ENCODE measurements at places on chromosomes 2 and 18. TPM values are rescaled to one million over a fixed set of nuclear protein-coding genes. Genes with fewer than 3 reads are reported as not detected.

Gene RND3
- 29.2 TPM for total RNA-seq

Gene VAMP5
- 91.4 TPM for total RNA-seq

Gene IL36A
- not detected for total RNA-seq

Gene MYO5B
- total RNA-seq = 7.2 TPM

Gene KCNJ13
- not detected for total RNA-seq

Gene ATP6V1B1
- total RNA-seq = 0.89 TPM

Gene SLC9A4
- total RNA-seq = not detected

Gene KCNS3
- total RNA-seq = 3.9 TPM

Gene CRACDL
- 5.7 TPM for total RNA-seq

Gene RFX8
- not detected for total RNA-seq

Gene ONECUT2
- 0.03 TPM for total RNA-seq

Gene ST6GAL2
- total RNA-seq = 1.7 TPM

GRCh38 chr2:62526531-62527381 lies 20.8 kb upstream of the TMEM17 start:
- DNase-seq = no peak

- no peak for DNase-seq
Observed at GRCh38 chr18:12842459-12843380, 41.3 kb downstream of the PTPN2 start.

GRCh38 chr18:28637897-28638296 lies 461.0 kb upstream of the CDH2 start:
- DNase-seq = no peak

GRCh38 chr2:16209799-16210198 lies 269.4 kb downstream of the MYCN start:
- DNase-seq = no peak

DNA sequence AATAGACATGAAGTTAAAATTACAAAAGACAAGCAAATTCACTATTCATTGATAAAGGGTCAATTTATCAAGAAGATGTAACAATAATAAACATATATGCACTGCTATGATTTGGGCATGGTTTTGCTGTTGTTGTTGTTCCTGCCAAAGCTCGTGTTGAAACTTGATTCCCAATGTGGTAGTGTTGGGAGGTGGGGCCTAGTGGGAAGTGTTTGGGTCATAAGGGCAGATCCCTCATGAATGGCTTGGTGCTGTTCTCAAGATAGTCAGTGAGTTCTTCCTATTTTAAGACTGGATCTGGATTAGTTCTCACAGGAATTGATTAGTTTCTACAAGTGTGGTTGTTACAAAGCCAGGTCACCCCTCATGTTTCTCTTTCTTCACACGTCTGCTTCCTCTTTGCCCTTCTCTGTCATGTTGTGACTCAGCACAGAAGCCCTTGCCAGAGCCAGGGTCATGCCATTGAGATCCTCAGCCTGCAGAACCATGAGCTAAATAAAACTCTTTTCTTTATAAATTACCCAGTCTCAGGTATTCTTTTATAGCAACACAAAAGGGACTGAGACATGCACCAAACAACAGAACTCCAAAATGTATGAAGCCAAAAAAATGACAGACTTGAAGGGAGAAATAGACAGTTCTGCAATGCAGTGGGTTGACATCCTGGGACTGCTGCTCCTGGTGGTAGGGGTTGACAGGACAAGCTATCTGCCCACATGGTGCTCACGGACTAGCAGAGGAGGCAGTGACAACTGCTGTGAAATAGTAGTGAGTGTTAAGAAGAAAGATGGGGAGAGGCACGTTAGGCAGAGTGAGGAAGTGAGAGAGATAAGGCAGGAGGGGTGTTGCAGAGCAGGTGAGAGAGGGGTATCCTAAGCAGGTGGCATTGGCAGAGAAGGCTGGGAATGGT lies 18.6 kb upstream of the SKA1 start:
- DNase-seq = no peak

- DNase-seq = no peak
Observed at GRCh38 chr18:49623571-49623970, 61.7 kb downstream of the LIPG start.

DNA sequence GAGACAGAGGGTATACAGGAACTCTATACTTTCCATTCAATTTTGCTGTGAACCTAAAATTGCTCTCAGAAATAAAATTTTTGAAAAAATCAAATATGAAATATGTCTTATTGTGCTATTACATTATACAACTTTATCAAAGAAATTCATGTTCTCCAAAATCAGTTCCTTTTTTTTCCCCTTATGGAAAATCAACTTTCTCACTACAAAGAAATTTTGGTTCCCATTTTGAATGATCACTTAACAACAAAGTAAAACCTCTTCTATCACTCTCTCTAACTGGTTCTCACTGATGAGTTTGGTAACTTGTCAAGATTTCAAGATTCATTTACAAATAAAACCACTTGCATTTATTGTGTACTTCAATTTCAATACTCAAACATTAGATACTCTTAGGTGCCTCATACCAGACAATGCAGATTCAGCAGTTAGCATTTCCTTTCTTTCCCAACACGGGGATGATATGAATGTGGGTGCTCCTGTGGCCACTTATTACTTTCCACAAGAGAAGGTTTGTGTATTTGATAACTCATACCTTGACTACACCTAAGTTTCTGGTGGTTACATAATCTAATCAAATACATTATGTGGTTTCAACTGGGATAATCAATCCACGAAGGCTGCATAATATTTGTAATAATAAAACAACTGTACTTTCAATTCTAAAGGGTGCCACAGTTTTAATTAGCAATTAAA lies 6.4 kb downstream of the PSME4 start:
- DNase-seq = no peak

GRCh38 chr2:203683932-203684556 lies 22.4 kb upstream of the CD28 start:
- peak; percentile 33 for DNase-seq

DNA sequence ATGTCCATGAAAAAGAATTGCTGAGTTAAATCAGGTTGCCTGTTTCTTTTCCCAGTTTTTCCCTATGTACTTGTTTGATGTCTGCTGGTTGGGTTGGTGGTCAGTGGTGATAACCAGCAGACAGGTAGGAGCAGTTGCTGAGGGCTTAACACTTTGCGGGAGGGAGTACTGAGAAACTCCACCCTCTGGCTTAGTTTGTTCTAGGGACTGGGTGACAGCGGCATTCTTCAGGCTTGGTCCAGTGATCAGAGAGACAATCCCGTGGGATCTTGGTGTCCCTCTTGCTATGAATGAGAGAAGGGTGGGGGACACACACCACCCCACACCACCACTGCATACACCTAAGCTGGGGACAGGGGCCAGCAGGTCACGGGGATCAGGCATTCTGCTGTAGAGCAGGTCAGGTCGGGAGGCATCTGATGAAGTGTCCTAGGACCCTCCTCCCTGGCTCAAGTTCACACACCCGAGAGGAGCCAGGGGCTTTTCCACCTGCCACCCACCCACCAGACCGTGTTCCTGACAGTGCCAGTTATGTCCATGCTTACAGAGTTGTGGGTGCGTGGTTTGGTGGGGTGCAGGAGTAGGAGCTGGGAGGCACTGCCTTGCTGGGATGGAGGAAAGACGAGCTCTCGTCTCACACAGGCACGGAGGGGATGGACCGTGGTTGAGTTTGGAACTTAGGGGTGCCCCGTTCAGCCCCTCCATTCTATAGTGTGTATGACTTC lies 21.3 kb upstream of the ALLC start:
- no peak for DNase-seq

DNA sequence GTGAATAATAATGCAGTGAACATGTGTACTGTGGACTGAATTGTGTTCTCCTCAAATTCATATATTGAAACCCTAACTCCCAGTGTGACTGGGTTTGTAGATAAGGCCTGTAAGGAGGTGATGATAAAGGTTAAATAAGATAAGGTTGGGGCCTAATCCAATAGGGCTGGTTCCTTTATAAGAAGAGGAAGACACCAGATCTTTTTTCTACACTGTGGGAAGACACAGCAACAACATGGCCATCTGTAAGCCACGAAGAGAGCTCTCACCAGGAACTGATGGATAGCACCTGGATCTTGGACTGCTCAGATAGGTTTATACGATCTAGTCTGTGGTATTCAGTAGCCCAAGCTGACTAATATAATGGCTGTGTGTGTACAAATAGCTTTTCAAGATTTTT lies 66.8 kb downstream of the BMPR2 start:
- no peak for DNase-seq

GRCh38 chr2:107242811-107243210 lies 356.8 kb upstream of the ST6GAL2 start:
- DNase-seq = no peak

DNA sequence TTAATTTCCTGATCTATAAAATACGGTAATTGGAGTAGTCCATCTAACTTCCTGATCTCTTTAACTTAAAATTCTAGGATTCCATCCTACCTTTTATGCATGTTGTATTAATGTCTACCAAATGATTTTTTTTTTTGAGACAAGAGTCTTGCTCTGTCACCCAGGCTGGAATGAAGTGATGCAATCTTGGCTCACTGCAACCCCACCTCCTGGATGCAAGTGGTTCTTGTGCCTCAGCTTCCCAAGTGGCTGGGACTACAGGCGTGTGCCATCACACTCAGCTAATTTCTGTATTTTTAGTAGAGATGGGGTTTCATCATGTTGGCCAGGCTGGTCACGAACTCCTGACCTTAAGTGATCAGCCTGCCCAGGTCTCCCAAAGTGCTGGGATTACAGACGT lies 47.8 kb downstream of the CFAP36 start:
- no peak for DNase-seq

DNA sequence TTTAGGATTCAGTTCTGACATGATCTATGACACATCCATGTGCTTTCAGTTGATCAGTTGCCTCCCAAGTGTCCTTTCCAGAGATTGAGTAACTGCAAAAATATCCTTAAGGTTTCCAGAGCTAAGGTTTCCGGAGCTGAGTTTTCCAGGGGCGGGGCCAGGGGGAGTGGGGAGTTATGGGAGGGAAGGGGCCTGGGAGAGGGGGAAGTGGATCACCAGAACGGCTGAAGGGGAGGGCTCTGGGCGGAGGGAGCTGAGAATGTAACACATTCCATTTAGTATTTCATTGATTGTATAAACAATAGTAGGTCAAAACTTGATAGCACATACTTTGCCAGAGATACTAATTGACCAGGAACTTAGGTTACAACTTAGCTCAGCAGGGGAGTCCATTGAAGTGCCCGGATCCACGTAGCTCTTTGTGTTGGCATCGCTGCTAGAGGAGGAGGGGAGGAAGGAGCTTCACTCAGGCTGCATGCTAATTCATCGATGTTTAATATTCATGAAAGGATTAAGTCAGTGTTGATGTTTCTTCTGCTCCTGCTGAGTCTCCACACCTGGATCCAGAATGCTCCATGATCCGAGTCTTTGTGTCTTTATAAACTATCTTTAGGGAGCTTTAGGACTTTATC lies 289.8 kb downstream of the ALPK2 start:
- DNase-seq = peak; percentile 36

- no peak for DNase-seq
Observed at GRCh38 chr2:48315896-48316194, 214.1 kb upstream of the STON1 start.

- no peak for DNase-seq
Observed at GRCh38 chr2:163637871-163638270, 97.9 kb downstream of the FIGN start.

DNA sequence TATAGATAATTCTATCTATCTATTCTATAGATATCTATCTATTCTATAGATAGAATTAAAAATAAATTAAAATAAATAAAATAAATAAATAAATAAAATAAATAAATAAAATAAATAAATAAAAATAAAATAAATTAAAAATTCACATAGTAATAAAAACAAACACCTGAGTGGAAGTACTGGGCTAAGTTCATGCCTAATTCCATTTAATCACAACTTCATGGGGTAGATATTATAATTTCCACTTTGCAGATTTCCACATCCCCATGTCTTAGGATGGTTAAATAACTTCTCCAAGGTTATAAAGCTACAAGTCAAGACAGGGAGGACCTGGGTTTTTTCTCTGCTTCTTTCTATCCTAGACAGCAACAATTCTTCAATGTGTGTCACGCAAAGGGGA lies 261.4 kb upstream of the MEX3C start:
- no peak for DNase-seq

GRCh38 chr2:202373490-202373889 lies 2.6 kb upstream of the BMPR2 start:
- no peak for DNase-seq

DNA sequence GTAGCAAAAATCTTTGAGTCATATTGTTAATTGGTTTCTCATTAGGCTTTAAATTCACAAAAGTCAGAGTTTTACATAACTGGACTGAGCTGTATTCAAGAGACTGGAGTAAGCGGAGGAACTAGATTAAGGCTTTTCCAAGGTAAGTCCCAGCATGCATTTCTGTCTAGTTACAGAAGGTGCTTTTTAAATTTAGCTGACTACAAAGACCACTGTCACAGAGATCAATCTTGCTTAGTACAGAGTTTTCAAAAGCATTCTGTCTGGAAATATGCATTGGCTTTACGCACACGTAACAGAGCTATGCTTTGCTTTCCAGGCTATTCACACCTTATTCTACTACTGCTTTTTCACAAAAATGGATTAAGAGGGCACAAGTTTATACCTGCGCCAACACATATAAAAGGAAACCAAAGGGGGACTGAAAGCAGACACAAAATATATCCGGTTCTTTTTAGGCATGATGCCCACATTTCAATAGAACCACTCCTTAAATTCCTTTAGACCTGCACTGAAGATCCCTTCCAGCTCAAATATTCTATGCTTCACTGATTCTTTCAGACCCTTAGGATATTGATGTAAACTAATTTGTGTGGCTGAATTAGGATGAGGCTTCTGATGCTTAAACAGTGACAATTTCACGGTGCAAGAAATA lies 560.7 kb upstream of the CRIM1 start:
- DNase-seq = no peak

- DNase-seq = no peak
Observed at GRCh38 chr2:226247289-226248275, 552.0 kb downstream of the IRS1 start.

DNA sequence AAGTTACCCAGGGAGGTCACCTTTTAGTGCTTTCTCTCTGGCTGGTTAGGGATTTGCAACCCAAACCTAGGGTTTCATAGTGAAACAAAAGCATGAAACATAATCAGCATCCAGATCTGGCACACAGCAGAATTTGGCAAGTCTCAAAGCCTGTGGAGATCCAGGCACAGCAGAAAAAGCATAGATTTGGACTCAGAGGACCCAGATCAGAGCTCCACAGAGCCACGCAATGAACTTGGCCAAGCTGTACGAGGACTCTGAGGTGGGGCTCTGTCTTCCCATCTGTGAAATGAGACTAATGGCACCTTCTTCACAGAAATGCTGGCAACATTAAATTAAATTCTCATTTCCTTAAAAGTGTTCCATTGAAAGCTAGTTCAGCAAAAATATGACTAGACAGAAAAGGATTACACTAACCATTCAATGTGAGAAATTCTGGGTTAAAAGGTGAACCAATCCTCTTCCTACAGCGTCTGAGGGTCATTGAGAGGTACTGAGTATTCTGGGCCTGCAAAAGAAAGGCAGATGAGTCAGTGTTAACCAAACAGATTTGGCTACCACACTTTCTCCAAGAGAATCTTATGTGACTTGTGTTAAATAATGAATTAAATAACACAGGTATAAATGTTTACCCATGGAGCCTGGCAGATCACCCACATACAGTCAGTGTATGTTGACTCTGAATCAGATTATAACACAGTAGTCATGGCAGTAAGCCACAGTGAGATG lies 266.3 kb downstream of the MREG start:
- DNase-seq = no peak

GRCh38 chr2:145743011-145743410 lies 1223.1 kb upstream of the ZEB2 start:
- no peak for DNase-seq
